ENCODE measurements at places on chromosomes 1 and 21.
A peak's percentile ranks its signal among the peaks of the same experiment; 100 is the strongest.

- DNase-seq, result no peak
These were observed 27.2 kb upstream of the CAPZB start for GRCh38 chr1:19512545-19512944.

GRCh38 chr1:197463142-197463541 lies 195.1 kb downstream of the CRB1 start:
- no peak for DNase-seq

DNA sequence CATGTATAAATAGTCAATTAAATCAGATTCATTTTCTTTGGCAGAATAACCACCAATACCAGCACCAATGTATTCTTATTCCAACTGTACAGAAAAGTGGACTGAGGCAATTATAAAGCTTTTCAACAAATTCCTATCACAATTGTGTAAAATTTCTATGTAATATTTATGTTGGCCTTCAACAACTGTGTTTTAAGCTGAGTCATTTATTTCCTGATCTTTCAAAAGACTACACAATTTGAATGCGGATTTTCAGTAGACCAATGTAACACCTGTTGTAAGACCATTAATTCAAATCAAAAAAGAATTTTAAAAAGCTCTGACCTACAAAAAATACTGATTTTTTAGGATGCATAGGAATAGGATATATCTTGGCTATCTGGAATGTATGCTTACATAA lies 25.5 kb downstream of the GPATCH2 start:
- no peak for DNase-seq

- no peak for DNase-seq
These were observed 29.0 kb upstream of the SCAF4 start for GRCh38 chr21:31760931-31761330.

- DNase-seq, result no peak
These were observed 33.5 kb upstream of the ADAM30 start for GRCh38 chr1:119929643-119930315.

- no peak for DNase-seq
These were observed 125.0 kb downstream of the ADSS2 start for GRCh38 chr1:244326757-244327156.

DNA sequence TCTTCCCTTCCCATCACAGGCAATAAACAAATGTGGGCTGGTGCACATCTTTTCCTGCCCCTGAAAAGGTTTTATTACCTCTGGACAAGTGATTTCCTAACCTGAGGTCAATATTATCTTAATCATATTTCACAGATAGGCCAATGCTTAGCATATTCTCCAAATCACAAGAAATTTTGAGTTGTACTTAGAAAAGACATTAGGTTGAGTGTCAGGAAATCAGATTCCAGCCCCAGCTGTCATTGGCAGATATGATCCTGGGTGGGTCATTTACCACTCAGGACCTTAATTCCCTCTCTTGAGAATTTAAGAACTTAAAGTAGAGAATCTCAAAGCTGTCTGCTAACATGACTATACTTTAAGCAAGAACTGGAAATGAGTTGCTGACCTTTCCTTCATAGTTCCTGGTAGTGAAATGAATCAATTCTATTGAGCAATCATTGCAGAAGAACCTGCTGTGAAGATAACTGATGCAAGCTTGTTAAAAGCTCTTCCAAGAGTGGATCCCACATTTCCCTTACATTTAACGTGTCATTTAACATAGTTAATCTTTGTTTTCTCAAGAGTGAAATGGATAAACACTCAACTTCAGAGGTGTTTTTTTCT lies 46.4 kb upstream of the CR2 start:
- DNase-seq, result no peak

- no peak for DNase-seq
These were observed 27.4 kb upstream of the PIK3CD start for GRCh38 chr1:9624081-9624480.

- DNase-seq, result no peak
These were observed 19.9 kb downstream of the SAMSN1 start for GRCh38 chr21:14526199-14526598.

GRCh38 chr1:25795946-25796810 lies 3.8 kb upstream of the SELENON start:
- DNase-seq, result no peak

DNA sequence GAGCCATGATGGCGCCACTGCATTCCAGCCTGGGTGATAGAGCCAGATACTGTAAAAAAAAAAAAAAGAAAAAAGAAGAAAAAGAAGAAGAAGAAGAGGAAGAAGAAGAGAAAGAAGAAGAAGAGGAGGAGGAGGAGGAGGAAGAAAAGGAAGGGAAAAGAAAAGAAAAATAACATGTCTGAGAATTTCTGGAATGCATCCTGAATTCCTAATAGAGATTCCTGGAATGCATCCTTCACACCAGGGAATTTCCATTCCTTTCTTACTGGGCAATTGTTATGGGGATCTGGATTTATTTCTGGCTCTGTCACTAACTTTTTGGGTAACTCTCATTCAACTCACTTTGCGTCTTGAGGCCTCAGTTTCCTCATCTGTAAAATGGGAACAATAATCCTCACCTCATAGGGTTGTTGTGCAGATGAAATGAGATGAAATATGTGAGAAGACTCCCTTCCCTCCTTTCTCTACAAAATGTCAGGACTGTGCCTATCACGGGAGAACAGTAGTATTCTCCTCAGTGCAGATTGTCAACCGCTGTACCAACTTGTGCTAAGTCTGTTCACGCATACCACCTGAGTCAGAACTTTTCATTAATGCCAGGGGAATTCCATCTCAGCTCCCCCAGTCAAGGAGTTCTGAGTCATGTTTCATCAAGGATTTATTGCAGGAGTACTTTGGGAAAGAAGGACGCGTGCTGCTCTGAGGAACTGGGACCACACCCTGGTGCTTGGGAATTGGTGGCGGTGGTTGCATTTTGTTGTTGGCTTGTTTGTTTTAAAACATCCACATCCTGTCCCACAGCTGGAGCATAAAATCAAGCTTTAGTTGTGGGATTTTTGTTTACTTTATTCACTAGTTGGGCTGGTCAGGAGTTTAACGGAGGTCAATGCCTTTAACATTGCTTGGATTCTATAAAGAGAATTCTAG lies 42.4 kb upstream of the ROR1 start:
- peak; percentile 96 for DNase-seq

DNA sequence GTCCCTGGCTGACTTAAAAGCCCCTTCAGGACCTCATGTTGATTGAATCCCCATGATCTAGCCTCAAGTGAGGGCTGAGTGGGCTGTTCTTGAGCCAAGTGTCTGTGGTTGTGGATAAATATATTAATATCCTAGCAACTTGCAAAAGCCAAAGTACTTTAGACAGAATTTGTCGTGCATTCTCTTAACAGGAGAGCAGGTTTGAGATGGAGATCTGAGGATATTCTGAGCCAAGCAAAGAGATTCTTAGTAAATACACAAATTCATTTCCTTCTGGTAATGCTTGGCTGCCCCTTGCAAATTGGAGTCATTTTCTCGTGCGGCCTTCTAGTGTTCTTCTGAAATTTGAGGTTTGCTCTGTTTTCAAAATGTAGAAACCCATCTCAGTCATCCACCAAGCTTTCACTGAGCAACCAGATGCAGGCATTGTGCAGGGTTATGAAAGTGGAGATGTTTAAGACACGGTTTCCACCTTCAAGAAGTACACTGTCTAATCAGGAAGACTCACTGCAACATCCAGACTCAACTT lies 242.1 kb upstream of the JUN start:
- DNase-seq, result peak; percentile 65

- DNase-seq, result no peak
These were observed 53.3 kb downstream of the MTR start for GRCh38 chr1:236848274-236848923.

GRCh38 chr1:211951856-211952255 lies 83.5 kb downstream of the INTS7 start:
- DNase-seq, result no peak

DNA sequence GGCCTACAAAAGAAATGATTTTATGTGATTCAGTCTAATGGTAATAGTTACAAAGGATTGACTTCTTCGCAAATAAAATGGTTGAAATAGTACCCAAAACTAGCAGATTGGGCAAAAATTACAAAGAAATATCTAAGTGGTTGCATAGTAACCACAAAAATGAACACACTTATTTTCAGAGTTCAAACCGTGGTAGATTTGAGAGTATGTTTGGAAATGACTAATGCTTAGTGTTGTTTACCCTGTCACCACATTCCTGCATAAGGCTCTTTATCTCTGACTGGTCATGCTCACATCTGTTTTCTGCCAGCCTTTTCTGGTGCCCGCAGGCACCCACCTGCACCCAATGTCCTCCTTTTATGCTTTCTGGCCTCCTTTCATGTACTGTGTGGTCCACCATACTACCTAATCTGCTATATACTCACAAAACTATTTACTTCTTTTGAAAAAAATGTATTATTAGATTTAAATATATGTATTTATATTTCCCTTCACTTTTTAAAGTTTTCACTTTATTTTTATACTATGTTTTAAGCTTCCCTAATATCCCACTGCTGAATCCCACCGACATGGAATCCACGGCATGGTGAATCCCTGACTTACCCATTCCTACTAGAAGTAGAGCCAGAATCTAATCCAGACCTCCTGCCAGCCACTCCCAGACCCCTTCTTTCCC lies 30.3 kb downstream of the PTPRC start:
- DNase-seq, result peak; percentile 96

- DNase-seq, result no peak
These were observed 13.4 kb downstream of the OR2T1 start for GRCh38 chr1:248416226-248416625.

DNA sequence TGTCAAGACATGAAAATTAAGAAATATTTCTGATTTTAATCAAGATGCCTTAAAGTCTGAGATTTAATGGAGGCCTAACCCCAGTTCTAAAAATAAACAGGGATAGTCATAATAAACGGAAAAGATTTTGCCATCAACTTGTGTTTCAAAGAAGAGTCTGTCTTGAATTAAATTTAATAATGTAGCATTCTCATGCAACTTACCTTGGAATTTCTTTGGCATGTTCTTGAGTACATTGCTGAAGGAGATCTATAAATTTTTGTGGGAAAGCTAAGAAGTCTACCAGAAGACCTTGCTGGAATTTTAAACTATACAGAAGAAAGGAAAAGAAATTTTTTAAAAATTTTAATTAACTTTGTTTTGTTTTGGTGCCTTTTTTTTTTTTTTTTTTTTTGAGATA lies 10.6 kb downstream of the SASS6 start:
- DNase-seq, result peak; percentile 73

GRCh38 chr21:15275615-15276235 lies 210.9 kb upstream of the NRIP1 start:
- DNase-seq, result no peak

DNA sequence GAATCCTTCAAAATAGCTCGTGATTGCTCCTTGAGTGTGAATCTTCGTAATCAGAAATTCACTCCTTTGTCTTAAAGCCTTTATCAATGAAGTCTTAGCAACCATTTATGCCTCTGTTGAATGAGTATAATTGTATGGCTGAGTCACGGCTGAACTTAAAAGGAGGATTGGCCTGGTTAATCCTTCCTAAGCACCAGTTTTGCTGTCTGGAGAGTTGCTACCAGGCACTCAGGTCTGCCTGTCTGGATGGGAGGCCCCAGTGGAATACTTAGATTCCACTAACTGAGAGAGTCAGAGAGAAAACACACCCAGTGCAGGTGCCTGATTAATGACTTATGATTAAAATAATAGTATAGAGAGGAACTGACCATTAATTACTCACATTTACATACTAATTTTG lies 7.6 kb upstream of the HHAT start:
- no peak for DNase-seq

DNA sequence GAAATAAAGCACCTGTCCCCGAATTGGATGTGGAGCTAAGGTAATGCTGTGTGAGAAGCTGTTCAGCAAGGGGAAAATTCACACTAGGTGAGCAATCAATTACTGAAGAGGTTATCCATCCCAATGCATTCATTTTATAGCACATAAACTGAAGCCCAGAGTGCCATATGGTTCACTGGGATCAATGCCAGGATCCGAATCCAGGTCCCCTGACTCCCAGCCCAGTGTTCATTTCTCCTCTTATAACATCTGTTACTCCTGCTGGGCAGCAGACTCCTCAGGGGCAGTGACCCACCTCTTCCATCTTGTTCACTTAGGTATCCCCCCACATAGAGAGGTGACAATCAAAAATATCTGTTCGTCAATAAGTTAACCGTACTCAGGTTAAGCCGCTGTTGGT lies 13.2 kb upstream of the SEC16B start:
- DNase-seq, result no peak

- DNase-seq, result no peak
These were observed 3.1 kb upstream of the BCL10 start for GRCh38 chr1:85279458-85280080.

DNA sequence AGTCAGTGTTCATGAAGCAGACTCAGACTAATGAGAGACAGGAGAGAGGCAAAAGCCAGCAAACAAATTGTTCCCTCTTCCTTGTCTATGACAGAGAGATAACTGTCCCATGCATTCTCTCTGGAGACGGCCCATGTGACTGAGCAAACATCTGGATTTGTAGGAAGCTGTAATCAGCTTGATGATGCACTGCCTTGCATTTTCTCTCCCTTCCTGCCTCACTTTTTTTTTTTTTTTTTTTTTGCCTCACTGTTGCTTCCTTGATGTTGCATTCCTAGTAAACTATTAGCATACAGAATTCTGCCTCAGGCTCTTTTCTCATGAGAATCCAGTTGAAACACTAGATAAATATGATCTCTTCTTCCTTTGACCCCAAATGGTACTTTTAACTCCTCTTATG lies 134.5 kb downstream of the HHIPL2 start:
- DNase-seq, result peak; percentile 13

DNA sequence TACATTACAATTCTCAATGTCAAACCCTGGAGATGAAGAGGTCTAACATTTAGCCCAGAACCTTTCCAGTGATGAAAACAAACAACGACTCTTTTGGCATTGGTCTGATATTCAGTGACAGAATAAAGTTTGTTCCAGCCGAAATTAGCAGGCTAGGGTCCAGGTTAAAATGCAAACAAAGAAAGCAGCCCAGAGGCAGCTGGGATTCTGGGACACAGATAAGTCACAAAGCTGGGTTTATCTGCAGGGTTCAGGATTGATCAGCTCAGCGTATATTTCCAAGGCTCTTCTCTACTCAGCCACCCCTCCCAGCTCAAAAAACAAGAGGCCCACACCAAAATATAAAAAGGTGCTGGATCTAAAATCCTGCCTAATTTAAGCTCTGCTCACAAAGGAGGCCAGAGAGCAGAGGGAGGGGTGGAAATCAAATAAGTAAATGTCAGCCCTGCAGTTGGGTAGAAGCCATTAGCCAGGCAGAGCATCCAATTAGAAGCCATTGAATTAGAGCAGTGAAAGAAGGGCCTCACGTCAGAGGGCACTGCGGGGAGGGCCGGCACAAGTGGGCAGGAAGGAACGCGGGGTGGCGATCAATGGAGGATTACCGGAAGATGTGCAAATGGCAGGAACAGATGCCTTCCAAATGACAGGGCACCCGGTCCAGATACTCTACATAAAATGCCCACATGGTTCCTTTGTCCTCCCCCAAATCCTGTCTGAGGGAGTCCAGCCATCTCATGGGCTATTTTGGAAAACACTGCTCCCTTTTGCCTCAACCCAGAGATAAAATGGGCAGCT lies 3.2 kb upstream of the KLHDC8A start:
- no peak for DNase-seq

DNA sequence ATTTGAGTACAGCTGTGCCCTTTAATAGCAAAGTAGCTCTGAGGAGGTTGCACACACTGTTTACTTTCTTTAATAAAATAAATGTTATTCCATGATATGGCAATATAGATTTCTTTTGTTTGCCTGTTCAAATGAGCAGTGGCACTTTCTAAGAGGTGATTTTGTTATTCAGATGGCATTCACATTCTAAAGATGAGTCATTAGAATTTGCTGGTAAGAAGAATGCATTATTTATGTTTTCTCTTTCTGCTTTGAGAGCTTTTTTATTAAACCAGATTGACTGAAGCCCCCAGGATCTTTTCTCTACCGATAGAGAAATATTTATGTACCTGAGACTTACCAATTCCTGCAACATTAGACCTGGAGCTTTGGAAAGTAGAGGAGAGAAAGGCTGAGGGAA lies 11.2 kb upstream of the LEPR start:
- DNase-seq, result no peak

All from GM04503 (cell line).